ENCODE measurements at places on chromosomes 4 and X. TPM values are rescaled to one million over a fixed set of nuclear protein-coding genes. Genes with fewer than 3 reads are reported as not detected.

DNA sequence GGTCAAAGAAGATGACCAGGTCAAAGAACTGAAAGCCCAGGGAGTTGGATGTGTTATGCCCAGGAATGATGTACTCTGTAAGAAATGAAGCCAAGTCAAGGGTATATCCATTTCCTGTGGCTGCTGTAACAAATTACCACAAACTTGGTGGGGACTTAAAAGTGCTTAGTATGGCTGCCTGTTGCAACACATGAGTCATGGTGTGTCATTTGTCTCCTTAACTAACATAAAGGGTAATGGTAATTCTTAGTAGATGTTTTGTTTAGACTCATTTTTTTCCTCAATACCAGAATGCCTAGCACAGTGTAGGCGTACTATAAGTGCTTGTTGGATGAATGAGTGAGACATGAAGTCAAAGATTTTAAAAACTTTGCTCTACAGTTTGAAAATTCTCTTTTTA lies 45.7 kb downstream of the SYTL5 start:
- no peaks in the 10 kb centered on the region for H3K27me3 ChIP-seq
- no peak overlapping the region for H3K27ac ChIP-seq
- no peak for DNase-seq
- no peak overlapping the region for H3K4me3 ChIP-seq
- H3K4me1 ChIP-seq: no peaks in the 10 kb centered on the region

DNA sequence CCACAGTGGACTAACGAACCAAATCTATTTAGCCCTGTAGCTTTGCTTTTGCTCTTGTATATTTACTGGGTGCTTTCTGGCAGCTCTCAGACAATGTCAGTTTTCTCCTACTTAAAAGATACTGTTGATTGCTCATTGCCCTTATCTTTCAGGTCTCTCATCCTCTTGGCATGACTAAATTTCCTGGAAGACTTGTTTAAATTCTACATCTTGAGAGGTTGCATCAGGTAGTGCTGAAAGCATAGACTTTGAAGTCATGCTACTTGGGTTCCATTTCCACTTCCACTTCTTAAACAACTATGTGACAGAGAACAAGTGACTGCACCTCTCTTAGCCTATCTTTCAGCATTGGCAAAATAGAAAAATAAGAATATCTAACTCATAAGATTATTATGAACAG lies 8.4 kb downstream of the TDO2 start:
- H3K36me3 ChIP-seq: no peaks in the 10 kb centered on the region
- H3K27me3 ChIP-seq: no peaks in the 10 kb centered on the region
- H3K4me1 ChIP-seq: peaks cover 5% of the 10 kb centered on the region
- no peak overlapping the region for H3K4me3 ChIP-seq
- no peak for DNase-seq

POF1B gene
- polyA plus RNA-seq: not detected

PCDH11X gene
- not detected for polyA plus RNA-seq

Measured in SK-N-SH (cell line).